Activated CD8-positive, alpha-beta T cell treated with anti-CD3 and anti-CD28 coated beads for 36 hours (primary cell): ENCODE measurements at places on chromosomes 1 and 21.

DNA sequence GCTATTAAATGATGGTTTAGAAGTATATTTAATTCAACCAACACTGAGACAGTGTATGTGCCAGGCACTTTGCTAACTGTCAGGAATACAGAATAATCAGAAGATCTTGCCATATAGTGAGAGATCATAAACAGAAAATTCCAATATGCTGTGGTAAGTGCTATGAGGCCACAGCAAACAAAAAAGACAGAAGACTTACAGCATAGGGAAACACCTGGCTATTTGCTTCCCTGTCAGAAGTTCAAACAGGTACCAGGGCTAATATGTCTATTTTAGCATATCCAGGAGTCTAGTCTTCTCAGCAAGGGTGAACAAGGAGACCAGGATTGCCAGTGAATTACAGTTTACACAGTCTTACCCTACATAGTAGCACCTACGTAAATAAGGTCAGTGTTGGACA, 30.4 kb downstream of the TRIT1 start:
- H3K36me3 ChIP-seq: peaks cover 26% of the 10 kb centered on the region
- H3K27ac ChIP-seq: no peak overlapping the region
- DNase-seq: no peak
- no peaks in the 10 kb centered on the region for H3K27me3 ChIP-seq

- peaks cover 22% of the 10 kb centered on the region for H3K4me1 ChIP-seq
- peak overlapping the region; percentile 27 for H3K27ac ChIP-seq
- H3K36me3 ChIP-seq: no peaks in the 10 kb centered on the region
- peaks cover 34% of the 10 kb centered on the region for H3K27me3 ChIP-seq
- no peak overlapping the region for H3K4me3 ChIP-seq
- peak; percentile 68 for DNase-seq
Measured at GRCh38 chr21:38979271-38980121, 173.8 kb downstream of the ETS2 start.

DNA sequence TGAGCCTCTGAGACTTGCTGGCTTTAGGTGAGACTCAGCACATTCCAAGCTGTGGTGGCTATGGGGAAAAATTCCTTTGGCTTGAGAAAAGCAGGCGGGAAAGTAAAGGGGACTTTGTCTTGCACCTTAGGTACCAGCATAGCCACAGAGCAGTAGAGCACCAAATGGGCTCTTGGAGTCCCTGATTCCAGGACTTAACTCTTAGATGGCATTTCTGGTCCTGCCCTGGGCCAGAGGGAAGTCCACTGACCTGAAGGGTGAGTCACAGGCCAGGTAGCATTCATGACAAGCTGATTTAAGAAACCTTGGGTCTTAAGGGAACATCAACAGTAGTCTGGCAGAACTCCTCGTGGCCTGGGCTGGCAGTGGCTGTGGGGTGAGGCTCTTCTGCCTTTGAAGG, 344.7 kb downstream of the DUSP10 start:
- H3K27me3 ChIP-seq: peaks cover 19% of the 10 kb centered on the region
- H3K27ac ChIP-seq: no peak overlapping the region
- H3K36me3 ChIP-seq: no peaks in the 10 kb centered on the region
- H3K4me3 ChIP-seq: no peak overlapping the region
- H3K4me1 ChIP-seq: no peaks in the 10 kb centered on the region
- DNase-seq: no peak

- H3K4me1 ChIP-seq: peaks cover 20% of the 10 kb centered on the region
- no peak for DNase-seq
- no peak overlapping the region for H3K27ac ChIP-seq
- H3K27me3 ChIP-seq: peaks cover 19% of the 10 kb centered on the region
- no peaks in the 10 kb centered on the region for H3K36me3 ChIP-seq
Measured at GRCh38 chr1:72278461-72278860, 3.9 kb downstream of the NEGR1 start.

- DNase-seq: no peak
- H3K36me3 ChIP-seq: no peaks in the 10 kb centered on the region
- no peak overlapping the region for H3K4me3 ChIP-seq
- H3K27me3 ChIP-seq: no peaks in the 10 kb centered on the region
- H3K4me1 ChIP-seq: no peaks in the 10 kb centered on the region
- H3K27ac ChIP-seq: no peak overlapping the region
Measured at GRCh38 chr1:213122514-213122929, 71.5 kb downstream of the RPS6KC1 start.

DNA sequence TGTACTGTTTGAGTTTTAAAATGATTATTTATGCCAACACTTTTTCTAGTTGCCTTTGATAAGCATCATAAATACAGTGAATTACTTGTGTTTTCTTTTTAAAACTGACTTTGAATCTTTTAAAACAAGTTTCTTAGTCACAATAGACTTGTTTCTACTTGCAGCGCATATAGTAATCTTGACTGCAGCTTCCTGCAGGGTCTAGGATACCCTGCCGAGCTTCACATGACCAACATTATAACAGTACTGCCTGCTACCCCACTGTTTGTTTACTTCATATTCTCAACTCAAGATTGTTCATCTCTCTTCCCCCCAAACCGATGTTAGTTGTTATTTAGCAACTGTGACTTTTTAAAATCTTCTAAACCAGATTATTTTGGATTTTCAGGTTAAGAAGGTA, 751.3 kb upstream of the NEGR1 start:
- H3K27me3 ChIP-seq: no peaks in the 10 kb centered on the region
- DNase-seq: no peak
- H3K4me1 ChIP-seq: no peaks in the 10 kb centered on the region
- H3K27ac ChIP-seq: no peak overlapping the region
